Activated CD4-positive, alpha-beta T cell treated with anti-CD3 and anti-CD28 coated beads for 4 hours (primary cell): ENCODE measurements at places on chromosomes 2 and 18.

DNA sequence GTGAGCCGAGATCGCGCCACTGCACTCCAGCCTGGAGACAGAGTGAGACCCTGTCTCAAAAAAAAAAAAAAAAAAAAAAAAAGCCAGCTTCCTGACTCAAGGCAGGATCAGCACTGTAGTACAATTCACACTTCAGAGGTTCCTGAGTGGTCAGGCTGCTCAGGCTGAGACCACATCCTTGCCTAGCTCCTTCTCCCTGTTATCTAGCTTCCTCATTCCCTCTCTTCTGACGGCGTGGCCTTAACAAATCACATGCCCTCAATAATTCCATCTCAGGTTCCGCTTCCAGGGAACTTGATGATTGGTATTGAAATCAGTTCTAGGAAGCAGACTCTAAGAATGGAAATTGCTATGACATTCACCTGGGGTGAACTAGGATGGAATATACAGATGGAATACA is 29.8 kb upstream of the KDM3A start:
- no peak for DNase-seq

DNA sequence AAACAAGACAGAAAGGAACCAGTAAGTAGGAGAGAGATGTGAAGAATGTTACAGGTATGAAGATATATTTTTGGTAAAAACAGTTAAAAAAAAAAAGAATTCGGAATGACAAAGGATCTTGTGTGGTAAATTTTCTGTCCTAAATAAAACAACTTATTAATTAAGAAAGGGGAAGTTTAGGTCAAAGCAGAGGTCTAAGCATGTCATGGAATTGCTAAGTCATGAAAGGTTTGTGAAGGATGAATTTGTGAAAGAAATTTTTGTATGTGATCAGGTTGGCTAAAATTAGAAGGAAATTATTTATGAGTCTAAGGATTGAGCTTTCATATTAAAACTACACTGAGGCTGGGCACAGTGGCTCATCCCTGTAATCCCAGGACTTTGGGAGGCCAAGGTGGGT is 11.1 kb upstream of the ALPG start:
- no peak for DNase-seq

DNA sequence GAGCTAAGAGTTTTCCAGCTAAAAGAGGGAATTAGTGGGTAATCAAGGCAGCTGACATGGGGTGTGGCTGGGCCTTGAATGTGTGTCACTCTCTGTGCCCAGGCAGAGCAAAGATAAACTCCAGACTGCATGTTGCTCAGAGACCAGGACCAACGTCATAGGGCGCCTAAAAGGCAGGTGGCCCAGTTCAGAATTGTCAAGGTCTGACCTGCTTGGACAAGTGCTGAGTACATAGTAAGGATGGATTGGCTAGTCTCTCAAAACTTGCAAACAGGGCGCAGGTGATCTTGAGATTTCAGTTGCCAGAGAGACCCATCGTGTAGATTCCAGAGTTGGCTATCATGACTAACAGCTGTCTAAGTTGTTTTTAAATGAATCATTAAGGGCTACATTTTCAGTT is 19.0 kb downstream of the CLUL1 start:
- no peak for DNase-seq

GRCh38 chr18:69758458-69758857 is 189.2 kb downstream of the CD226 start:
- no peak for DNase-seq

DNA sequence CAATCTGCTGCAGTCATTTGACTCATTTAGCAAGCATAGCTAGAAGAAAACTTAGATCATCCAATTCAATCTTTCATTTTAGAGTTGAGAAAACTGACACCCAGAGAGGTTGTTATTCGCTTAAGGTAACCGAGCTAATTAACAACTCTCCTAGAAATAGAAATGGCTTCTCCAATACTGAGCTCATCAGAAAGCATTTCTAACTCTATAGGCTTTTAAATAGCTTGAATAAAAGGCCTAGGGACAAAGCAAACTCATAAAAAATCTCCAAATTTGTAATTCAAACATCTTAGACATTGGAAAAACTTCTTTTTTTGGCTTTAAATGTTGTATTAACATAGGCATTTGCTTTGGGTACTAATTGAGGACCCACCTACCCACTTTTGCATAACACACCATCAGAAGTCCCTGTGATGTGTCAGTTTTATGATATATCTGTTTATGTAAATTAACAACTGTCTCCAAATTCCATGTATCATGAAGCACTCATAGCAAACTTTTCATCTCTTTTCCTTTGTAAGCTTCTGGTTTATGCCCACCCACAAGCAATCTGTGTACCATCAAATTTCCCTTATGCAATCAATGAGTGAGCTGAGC is 343.9 kb upstream of the CHST9 start:
- DNase-seq = no peak

DNA sequence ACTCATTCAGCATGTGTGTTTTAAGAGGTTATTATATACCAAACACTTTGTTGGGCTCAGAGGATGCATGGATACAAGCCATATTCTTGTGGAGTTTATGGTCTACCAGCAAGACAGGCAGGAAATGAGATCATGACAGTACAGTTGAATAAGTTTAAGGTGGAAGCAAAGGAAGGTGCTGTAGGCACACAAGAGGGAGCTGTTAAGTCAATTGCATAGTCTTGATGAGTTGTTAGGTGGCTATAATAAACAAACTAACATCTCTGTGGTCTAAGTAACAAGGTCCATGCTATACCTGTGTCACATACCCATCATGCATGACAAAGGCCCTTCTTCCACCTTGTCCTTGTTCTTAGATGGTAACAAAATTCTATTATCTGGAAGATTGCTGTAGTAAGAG is 538.3 kb downstream of the CNTNAP5 start:
- no peak for DNase-seq

DNA sequence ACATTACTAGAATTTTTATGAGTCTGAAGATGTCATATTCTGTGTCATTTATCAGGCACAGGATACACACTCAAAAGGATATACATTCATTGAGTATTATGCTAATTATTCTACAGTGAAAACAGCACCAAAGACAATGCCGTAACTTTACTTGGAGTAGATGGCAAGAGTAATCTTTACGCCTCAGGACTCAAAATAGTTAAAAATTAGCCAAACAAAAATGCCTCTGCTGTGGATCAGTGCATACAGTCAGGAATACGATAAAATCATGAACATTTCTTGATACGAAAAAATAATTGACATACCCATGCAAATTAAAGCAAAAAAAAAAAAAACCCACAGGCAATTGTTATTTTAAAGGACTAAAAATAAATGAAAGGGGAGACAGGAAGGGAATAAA is 129.7 kb downstream of the NETO1 start:
- DNase-seq = no peak

- DNase-seq = no peak
Measured at GRCh38 chr2:195029804-195030654, 627.0 kb upstream of the SLC39A10 start.
